Dermis microvascular lymphatic vessel endothelial cell (primary cell): ENCODE measurements at places on chromosomes 12 and 14. TPM values are rescaled to one million over a fixed set of nuclear protein-coding genes. Genes with fewer than 3 reads are reported as not detected.

DNA sequence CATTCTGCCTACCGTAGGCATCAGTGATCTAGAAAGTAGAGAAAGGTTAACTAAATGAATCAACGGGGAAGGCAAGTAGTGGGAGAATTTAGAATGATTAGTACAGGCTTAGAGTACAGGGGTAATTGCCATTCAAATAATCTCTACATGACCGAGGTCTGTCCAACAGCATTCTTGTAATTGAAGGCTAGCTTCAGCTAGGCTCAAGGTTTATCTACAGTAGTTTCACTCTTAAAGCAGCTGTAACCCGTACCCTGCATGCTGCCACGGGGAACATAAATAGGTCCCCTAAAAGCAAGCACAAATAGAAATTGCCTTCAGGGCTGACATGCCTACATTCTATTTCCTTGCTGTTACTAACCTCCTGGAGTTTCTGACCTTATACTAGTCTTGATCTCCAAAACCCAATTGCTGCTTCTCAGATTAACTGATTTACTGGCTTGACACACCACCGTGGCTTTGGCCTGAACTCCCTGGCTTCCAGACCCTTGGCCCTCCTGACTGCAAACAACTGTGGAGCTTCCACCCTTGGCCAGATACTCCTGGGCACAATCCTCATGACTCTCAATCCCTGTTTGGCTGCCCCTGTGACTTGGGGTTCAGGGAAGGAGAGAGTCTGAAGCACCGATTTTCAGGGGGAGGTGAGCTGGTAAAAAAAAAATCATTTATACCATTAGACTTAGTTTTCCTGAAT lies 242.1 kb upstream of the FOXN3 start:
- DNase-seq = no peak

- DNase-seq = no peak
These were observed 87.7 kb downstream of the KCNH5 start for GRCh38 chr14:62957562-62957961.

- no peak for DNase-seq
These were observed 64.7 kb upstream of the GNPNAT1 start for GRCh38 chr14:52856139-52856538.

GRCh38 chr14:36880276-36880675 lies 218.6 kb downstream of the PAX9 start:
- no peak for DNase-seq

- DNase-seq = no peak
These were observed 89.0 kb upstream of the HOXC13 start for GRCh38 chr12:53849656-53850055.

- DNase-seq = no peak
These were observed 160.5 kb downstream of the BTG1 start for GRCh38 chr12:91985002-91985787.

DNA sequence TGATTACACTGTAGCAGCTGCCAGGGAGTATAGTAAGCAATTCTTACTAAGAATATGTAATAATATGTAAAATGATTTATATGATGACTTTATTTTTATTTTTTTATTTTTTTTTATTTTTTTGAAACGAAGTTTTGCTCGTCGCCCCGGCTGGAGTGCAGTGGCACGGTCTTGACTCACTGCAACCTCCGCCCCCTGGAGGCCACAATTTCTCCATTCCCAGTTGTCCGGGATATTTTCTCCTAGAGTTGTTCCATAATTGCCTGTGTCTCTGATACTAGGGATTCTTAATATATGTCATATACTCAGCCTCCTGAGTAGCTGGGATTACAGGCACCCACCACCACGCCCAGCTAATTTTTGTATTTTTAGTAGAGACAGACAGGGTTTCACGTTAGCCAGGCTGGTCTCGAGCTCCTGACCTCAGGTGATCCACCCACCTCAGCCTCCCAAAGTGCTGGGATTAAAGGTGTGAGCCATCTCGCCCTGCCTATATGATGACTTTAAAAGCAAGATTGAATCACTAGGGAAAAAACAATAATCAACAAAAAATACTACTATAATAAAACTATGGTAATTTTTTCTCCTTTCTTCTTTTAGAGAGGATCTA lies 12.2 kb upstream of the ITPR2 start:
- peak; percentile 49 for DNase-seq

GRCh38 chr14:100547633-100548294 lies 39.5 kb downstream of the BEGAIN start:
- peak; percentile 67 for DNase-seq

DNA sequence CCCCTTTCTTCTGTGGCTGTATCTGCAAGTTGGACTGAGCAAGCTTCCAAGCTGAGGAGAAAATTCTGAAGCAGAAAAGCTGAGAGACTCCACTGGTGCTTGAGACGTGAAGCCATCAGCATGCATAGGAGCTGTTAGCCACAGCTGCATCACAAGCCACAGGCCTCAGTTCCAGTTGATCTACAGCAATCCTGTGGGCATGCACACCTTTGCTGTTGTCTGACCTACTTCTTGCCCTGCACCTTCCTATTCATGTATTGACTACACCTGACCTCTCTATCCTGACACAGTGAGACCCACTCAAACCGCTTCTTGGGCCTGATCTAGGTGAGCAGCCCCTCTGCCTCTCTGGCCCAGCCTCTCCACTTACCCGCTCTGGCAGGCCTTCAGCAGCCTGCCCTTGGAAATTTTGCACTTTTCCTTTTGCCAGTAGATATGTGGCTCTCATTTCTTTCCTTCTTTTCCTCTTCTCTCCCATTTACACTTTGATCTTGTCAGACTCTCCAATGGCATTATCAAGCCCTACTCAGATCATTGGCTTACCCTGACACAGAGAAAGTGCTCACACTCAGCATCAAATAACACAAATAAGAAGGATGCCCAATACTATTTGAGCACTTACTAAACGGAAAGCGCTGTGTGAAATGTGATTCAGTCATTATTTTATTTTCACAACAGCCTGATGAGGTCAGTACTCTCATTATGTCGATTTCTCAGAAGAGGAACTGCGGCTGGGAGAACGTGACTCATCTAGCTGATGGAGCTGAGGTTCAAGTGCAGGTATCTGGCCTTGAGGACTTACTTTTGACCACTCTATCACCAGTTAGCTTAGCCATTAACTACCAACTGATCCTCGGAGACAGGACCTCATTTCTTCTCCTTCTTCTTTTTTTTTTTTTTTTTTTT lies 21.9 kb upstream of the PTGR2 start:
- peak; percentile 76 for DNase-seq

GRCh38 chr12:114936148-114937079 lies 252.4 kb upstream of the TBX3 start:
- DNase-seq = no peak

DNA sequence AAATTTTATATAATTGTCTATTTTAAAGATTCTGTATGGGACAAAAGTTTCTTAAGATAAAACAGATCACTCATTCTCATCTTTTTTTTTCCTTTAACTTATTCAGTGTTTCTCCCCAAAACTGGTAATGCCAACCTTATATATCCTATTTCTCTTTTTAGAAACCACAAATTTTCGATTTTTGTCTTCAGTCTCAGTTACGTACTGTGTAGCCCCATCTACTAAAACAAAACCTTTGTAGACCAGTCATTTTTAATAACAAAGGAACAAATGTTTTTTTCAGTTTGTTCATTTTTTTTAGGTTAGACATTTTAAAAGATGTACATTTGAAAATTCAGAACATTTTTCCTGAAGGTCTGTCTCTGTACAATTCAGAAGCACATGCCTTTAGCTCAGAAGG lies 18.2 kb downstream of the PNMA1 start:
- DNase-seq = no peak

DNA sequence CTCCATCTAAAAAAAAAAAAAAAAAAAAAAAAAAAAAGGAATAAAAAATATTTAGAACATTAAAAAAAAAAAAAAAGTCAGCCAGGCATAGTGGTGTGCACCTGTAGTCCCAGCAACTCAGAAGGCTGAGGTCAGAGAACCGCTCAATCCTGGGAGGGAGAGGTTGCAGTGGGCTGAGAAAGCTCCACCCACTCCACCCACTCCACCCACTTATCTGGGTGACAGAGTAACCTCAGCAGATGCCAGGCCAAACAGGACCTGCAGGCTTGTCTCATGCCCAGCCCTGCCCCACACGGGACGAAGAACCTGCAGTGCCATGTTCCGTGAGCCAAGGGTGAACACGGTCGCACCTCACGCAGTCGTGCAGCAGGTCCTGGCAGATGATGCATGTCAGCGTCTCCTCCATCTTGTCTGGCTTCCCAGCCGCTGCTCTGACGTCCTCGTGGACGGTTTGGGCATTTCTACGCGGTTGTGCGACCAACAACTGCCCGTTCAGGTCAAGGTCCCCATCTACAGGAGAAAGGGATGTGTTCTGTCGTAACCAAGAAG lies 28.6 kb downstream of the CHFR start:
- DNase-seq = no peak

- peak; percentile 80 for DNase-seq
These were observed 118.6 kb downstream of the SMOC1 start for GRCh38 chr14:69997849-69998248.

- DNase-seq = no peak
These were observed 38.9 kb downstream of the GPR65 start for GRCh38 chr14:88043529-88044443.

- no peak for DNase-seq
These were observed 16.9 kb downstream of the DAO start for GRCh38 chr12:108896817-108897216.

DNA sequence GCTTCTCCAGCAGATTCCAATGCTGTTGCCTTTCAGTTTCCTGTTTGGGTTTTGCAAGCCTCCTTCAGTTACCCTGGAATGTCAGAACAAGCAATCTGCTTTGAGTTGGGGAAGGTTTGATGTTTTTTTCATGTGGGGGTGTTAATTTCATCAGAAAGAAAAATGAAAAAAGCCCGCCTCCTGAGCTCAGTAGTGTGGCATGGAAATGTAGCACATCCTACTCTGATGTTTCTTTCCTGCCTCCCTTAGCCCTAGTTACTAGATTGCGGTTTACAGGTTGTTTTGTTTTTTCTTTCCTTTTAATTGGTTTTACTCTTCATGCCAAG lies 22.6 kb downstream of the IFNG-AS1 start:
- DNase-seq = no peak

DNA sequence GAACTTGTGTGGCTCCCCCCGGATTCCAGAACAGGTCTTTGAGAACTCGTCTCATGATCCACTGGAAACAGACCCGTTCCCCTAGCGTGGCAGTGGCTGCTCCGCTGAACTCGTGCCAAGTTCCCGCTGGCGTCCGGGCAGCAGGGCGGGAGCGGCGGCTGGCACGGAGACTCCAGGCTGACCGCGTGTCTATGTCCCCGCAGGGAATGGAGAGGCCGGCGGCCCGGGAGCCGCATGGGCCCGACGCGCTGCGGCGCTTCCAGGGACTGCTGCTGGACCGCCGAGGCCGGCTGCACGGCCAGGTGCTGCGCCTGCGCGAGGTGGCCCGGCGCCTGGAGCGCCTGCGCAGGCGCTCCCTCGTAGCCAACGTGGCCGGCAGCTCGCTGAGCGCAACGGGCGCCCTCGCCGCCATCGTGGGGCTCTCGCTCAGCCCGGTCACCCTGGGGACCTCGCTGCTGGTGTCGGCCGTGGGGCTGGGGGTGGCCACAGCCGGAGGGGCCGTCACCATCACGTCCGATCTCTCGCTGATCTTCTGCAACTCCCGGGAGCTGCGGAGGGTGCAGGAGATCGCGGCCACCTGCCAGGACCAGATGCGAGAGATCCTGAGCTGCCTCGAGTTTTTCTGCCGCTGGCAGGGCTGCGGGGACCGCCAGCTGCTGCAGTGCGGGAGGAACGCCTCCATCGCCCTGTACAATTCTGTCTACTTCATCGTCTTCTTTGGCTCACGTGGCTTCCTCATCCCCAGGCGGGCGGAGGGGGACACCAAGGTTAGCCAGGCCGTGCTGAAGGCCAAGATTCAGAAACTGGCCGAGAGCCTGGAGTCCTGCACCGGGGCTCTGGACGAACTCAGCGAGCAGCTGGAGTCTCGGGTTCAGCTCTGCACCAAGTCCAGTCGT lies 1.5 kb downstream of the APOLD1 start:
- DNase-seq = peak; percentile 90

DNA sequence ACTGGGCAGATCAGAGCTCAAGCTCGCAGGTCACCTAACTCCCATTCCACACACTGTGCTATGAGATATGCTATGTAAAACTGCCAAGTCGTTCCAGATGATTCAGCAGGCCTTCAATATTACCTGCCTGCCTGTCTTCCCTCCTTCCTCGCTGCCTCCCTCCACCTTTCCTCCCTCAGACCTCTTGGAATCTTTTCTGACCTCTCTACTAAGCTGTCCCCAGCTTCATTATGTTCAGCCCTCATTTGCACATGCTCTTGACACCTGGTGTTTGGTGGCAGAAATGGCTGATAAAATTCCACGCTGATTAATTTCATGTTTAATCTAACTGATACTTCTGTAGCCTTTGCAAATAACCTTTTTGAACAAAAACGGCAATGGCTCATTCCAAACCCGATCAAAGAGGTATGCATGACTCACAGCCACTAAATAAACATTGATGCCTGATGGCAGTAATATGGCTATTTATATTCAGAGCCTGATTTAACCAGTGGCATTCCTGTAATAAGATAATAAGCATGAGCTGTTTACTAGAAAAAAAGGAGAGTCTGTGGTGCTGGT lies 130.8 kb upstream of the EGLN3 start:
- peak; percentile 26 for DNase-seq

DNA sequence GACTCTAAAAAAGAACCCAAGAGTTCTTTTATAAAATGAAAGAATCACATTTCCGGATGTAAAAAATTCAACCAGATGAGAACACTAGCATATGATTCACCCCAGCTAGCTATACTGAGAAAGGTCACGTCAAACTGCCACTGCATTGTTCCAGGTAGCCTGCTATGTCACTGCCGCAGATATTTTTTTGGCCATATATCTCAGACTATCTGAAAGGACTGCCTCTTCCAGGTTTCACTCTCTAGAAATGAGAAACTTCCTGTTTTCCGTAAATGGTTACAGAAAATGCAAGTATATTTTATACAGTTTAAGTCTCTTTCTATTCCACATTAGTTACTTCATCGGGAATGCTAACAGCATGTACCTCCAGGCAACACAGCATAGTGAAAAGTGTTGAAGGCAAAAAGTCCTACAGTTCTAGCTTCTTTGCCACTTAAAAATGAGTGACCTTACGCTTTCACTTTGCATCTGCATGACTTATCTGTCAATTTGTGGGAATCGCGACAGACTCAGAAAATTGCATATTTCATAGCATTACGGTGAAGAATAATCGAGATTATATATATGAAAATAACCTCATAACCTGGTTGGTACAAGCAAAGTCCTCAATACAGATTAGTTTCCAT lies 105.2 kb downstream of the MED13L start:
- peak; percentile 93 for DNase-seq

DNA sequence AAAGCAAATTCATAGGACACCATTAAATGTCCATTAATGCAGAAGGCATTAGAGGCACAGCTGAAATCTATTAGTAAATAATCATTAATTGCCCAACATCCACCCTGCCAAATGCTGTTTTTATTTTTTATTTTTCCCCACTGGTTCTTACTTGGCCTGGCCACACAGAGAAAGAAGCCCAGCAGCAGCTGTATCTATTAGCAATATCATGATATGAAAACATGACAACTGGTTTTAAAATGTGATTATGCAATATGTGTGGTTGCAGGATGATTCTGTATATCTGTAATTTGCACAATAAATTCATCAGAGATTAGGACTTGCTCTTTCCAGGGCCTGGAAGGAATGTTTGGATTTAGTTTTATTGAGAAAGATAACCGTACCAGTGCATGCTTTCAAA lies 44.9 kb downstream of the SIX6 start:
- DNase-seq = no peak

The NEUROD4 gene
- not detected in 2 replicates for total RNA-seq

The SLC6A13 gene
- 0.13 TPM in 1 of 2 replicates, not detected in the other for total RNA-seq

The PTPRR gene
- total RNA-seq = under 0.01 TPM in 2 replicates

The LRRC10 gene
- total RNA-seq = not detected in 2 replicates

The FSCB gene
- total RNA-seq = not detected in 2 replicates

The PPP1R1A gene
- total RNA-seq = not detected in 2 replicates

The TPPP2 gene
- total RNA-seq = not detected in 2 replicates

The KLRK1 gene
- total RNA-seq = not detected in 2 replicates

The RNASE3 gene
- total RNA-seq = not detected in 2 replicates

The RASSF9 gene
- 5.6 and 7.7 TPM in 2 replicates for total RNA-seq

The GPX2 gene
- not detected in 2 replicates for total RNA-seq

The TROAP gene
- 5.1 and 9.6 TPM in 2 replicates for total RNA-seq
